Activated T-cell treated with anti-CD3 and anti-CD28 coated beads for 1 hour (primary cell): ENCODE measurements at places on chromosomes 3 and 15.
A peak's percentile ranks its signal among the peaks of the same experiment; 100 is the strongest.

DNA sequence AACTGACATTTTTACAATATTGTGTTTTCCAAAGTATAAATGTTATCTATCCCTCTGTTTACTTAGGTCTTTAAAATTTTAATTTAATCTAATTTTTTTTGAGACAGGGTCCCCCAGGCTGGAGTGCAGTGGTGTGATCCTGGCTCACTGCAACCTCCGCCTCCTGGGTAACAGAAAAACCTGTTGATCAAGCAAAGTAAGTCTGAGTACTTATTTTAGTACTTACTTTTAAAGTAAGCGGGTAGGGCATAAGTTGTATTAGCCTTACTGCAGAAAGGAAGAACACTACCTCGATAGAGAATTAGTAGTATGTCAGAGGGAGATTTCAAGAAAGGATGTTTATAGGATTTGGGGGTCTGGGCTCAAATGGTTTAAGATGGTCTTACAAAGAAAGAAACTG, 11.9 kb upstream of the FEM1B start:
- DNase-seq: no peak

DNA sequence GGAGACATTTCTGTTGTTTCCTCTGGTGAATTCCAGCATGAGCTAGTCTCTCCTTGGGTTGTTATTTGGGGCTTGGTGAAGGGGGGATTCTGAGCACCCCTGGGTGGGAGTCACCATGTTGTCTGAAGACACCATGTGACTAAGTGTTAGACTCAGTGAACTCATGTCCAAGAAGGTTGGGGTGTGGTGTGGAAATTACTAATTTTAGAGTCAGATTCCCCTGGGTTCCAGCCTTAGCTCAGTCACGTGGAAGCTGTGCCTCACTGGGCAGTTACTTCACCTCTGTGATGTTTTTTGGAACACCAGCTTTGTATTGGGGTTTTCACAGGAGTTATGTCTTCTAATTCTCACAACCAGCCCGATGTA, 171.5 kb downstream of the RPLP1 start:
- no peak for DNase-seq

DNA sequence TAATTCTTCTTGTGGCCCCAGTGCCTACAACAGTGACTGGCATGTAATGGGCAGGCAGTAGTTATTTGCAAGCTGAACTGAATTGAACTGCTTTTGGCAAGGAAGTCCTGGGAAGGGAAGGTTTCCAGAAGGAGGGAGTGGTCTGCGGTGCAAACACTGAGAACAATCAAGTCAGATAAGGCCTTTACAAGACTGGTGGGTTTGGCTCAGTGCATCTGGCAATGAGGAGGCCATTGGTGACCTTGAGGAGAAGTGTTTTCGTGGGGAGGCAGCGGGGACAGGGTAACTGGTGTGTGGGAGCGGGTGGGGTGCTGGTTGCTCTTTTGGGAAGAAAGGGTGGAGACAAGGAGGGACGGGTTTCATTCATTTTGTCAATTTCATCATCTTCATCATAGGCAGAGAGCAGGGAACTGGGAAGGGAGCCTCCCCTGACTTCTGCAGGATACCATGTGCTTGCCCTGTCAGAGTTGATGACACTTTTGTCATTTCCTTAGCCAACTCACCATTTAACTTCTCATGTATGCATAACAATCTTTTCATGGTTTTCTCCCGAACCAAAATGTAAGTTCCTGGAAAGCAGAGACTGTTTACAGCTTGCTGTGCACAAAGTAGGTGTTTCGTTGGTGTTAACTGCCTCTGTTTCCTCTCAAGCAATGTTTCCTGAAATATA, 8.4 kb upstream of the EHD4 start:
- DNase-seq: no peak

- DNase-seq: no peak
These were observed 41.5 kb downstream of the SEMA3G start for GRCh38 chr3:52403271-52403841.

- no peak for DNase-seq
These were observed 37.0 kb upstream of the CPOX start for GRCh38 chr3:98630416-98630815.

GRCh38 chr3:136992115-136992514, 34.3 kb downstream of the IL20RB start:
- DNase-seq: no peak

DNA sequence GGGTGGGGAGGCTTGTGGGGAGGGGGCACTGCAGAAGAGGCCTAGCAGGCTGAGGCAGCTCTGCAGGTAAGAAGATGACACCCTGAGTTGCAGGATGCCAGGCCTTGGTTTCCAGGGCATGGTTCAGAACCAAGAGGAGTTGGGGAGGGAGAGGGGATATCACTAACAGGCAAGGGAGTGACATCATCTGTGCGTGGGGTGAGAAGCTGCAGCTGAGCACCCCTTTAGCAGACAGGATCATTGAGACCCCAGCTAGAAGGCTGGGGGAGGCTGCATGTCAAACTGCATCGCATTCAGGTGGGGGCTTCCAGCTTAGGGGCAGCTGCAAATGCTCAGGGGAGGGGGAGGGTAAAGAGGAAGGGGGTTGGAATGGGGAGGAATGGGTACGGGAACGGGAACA, 23.0 kb downstream of the CACNA2D2 start:
- no peak for DNase-seq

DNA sequence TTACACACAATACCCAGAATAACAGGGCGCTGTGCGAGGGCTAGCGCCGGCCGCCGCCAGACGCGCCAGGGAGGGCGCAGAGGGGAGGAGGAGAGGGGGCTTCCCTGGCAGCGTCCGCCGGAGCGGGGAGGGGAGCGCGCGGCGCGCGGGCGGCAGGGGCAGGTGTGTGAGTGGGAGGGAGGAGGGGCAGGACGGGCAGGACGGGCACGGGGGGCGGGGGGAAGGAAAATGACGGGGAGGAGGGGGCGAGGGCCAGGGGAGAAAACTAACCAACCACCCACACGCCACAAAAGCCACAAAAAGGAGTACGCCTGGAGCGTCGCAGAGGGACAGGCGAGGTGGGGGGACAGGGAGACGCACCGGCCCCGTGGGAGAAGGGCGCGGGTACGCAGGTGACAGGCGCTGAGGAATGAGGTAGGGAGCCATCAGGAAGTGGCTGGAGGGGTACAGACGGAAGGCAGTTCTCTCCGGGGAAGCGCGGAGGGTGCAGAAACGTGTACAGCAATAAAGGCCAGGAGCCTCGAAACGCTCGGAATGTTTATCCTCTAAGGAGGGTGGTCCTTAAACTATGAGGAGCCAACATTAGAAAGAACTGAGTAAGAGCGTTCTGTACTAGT, 610 bp upstream of the SATB1 start:
- peak; percentile 65 for DNase-seq

GRCh38 chr15:84780492-84780891, 32.1 kb downstream of the ZNF592 start:
- no peak for DNase-seq

DNA sequence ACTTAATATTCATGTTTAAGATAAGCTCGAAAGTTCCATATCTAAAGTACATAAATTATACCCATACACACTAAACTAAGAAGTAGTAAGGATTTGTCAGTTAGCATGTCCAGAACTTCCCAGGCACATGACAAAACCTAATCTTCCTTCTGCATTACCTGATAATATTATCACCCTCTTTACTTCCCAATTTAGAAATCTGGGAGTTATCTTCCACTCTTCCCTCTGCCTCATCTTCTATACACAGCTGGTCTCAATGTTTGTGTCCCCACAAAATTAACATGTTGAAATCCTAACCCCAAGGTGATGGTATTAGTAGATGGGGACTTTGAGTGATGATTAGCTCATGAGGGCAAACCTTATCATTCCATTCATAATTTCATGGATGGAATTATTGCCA, 15.3 kb downstream of the GABPB1 start:
- no peak for DNase-seq

DNA sequence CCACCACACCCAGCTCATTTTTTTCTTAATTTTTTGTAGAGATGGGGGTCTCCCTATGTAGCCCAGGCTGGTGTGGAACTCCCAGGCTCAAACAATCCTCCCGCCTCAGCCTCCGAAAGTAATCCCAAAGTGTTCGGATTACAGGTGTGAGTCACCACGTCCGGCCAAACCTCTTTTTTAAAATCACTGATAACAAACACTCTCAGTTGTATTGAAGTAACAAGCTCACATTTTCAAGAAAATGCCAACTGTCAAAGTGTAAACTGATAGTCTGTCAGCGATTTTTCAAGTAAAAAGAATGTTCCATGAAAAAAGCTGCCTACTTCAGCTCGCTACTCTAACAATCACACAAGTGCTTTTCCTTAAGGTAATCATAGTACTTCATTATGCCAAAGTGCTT, 33.4 kb downstream of the UBXN7 start:
- no peak for DNase-seq

DNA sequence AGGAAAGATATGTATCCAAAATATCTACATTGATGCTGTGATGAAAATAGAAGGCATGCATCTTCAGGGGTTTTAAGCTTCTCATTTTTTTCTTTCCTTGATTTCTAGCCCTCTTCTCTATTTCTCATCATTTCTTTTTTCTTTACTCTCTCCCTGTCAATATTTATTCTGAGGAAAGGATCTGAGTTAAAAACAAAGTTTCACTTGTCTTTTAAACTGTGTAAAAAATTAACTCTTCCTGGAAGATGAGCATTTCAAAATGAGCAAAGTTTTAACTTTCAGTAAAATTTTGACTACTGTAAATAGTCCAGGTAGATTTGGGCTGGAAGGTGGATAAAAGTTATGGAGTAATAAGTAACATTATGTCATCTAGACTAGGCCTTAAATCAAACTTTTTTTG, 500.2 kb upstream of the GBE1 start:
- no peak for DNase-seq

DNA sequence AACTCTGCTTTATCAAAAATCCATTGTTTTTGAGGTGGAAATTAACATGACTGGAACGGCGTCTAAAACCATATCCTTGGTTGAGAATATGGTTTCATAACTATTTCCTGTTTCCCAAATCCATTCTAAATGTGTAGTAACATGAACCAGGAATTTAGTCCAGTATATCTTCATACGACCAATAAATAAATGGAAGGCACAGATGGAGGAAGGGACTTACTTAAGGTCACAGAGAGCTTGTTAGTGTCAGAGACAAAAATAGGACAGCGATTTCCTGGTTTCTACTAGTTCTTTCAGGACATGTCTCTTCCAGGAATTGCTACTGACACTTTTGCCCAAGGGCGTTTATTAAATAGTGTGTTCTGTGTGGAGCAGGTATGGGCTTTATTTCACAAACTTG, 41.2 kb downstream of the HES1 start:
- no peak for DNase-seq

DNA sequence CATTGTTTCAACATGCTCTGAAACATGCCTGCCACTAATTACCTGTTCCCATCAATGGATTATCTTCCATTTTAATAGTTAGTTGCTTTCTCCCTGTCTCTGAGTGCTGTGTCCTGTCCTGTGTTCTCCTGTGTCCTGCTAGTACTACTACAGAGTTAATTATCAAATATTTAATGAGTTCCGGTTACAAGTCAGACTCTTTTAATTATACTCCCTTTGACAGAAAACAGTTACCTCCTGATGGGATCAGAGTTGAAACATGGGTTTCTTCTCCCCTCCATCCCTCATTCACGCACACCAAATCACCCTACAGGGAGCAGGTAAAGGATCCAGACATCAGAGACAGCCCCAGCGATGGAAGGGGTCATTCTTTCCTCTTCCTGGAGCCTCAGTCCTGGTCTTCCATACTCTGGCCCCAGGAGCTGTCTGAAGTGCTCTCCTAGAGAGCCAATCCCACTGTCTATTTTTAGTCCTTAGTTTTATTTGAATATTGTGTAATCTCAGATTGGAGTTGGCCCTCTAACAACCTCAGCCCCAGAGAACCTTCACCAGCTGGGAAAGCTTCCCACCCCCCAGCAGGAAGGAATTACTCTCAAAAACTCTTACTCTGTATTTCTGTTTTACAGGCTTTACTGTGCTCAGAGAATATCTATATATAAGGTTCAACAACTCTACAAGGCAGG, 137.0 kb upstream of the C2CD4B start:
- no peak for DNase-seq

DNA sequence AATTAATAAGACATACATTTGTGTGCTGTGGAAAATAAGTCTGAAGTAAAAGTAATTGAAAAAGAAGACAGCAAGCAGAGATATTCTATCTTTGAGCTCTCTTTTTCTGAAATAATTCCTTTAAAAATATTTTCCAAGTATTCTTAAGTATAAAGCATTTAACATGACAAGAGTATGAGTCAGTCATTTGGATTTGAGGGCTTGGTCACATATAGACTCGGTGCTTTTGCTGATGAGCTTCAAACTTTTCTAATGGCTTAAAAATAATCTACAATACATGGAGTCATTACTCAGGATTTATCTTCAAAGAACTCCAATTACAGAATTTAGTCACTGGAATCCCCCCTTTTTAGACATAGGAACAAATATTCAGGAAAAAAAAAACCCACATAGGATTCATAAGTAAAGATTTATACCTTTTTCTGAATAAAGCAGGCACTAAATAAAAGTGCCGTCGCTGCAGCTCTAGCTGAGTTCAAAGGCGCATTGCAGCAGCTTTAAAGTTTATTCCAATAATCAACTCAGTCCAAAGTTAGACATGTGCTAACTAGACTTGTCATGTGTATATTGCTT, 147.5 kb downstream of the CTNNB1 start:
- no peak for DNase-seq

DNA sequence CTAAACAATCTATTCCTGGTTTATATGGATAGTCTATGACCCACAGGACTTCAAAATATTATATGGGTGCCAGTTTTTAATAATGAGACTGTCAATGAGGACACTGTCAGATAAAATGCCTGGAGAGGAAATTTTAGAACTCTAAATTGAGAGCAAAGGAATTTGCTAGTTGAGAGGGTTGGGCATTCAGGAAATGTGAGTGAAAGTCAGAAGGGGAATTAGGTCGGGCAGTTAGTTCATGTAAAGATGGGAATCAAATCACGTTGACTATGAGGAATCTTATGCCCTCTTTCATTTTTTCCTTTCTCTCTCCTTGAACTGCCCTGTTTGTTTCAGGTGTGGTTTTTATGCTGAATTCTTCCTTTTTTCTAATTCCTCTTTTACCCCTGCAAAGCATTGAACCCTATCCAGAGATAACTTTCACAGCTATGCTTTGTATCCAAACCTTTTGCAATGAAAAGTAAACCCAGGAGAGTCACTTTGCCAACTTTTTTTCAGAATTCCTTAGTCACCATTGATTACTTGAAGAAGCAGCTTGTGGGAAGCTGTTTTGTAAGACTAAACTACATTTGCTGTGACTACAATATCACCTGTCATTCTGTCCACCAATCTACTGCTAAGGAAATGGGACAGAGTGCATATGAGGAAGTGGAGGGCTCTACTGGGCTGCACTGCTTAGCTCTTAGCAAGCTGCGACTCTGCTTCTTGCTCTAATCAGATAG, 27.8 kb downstream of the CHP1 start:
- no peak for DNase-seq
